NCI-H460 (cell line): ENCODE measurements at places on chromosomes 5 and 9.

DNA sequence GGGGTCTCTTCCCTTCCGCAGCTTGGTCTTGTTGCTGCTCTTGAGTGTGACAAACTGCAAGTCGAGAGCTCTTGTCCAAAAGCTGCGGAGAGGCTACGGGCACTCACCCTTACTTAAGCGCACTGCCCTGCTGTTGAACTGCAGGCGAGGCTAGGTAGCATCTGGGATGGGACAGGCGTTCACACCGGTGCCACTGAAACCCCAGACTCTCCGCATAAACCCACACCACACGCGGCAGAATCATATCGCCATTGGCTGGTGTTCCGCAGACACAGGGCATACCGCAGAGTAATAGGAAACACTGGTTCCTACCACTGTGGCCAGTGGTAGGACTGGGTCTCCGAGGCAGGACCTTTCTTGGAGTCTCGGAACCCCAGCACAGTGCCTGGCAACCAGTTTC, 2.2 kb upstream of the NPR3 start:
- no peak for DNase-seq

DNA sequence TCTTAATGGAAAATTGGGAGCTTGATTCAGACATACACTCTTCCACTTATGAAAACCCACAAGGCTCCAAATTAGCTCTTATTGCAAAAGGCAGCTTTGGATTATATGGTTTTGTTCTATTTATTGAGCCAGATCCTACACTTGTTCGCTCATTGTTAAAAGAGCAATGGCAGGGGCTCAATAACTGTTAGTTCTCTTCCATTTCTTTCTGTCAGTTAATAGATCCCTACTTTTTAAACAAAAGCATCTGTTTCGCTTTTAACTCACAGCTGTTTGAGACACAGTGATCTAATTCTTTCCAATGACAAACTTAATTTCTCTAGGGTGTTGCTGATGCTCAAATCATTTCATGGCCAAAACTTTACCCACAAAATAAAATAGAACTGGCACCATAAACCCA, 11.7 kb downstream of the C5 start:
- DNase-seq = no peak

- no peak for DNase-seq
Observed at GRCh38 chr5:180586870-180587269, 4.4 kb downstream of the SCGB3A1 start.

GRCh38 chr5:38780945-38781344, 64.9 kb upstream of the OSMR start:
- DNase-seq = peak; percentile 46

DNA sequence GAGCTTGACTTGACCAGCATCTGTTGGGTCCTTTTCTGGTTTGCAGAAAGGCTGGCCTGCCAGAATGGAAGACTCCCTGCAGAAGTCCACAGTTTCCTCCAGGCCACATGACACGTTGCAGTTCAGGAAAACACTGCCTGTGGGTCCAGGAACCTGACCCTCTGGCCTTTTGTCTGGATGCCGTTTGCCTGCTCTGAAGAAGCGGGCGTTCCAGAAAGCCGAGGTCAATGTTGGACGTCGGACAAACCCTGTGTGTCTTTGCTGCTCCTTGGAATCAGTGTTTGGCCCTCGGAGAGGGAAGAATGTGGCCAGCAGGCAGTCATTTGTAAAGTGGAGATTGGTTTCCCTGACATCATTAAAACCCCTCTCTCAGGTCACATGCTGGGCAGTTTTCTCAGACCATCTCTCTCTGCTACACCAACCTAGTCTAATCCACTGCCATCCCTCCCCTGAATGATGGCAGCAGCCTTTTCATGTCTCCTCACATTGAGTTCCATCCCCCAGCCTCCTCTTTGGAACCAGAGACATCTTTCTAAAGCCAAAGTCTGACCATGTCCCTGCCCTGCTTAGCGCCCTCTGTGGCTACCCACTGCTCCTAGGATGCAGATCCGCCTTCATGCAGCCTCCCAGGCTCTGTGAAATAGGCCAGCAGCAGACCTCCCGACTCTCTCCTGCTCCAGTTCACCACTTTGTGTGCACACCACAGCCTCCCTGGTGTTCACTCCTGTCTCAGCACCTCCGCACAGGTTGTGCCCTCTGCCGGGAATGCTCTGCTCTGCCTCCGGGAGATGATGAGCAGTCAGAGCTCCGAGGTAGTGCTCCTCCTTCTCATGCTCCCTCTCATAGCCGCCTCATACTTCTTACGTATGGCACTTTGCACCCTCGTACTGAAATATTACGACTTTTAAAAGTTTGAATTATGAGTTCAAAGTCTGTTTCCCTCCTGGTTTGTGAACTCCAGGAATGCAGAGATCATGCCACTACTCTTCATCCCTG, 75.6 kb downstream of the RALGPS1 start:
- DNase-seq = no peak

DNA sequence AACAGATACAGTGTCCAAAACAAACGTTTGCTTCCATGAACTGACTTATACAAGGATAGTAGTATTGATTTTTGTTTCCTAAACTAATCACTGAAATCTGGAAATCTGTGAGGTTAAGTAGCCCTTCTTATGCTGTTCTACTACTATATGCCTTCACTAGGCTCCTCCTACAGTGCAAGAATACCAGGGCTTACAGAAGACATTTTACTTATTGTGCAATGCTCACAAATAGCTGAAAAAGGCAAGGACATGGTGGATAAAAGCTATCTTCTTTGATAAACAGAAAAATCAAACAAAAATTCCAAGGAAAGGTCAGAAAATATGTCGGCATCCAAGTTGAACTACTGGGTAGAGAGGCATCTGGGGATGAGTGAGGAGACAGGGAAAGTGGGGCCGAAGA, 61.9 kb downstream of the OXCT1 start:
- no peak for DNase-seq

- DNase-seq = no peak
Observed at GRCh38 chr9:117718701-117719100, 14.5 kb downstream of the TLR4 start.

GRCh38 chr5:147832541-147832940, 1.1 kb upstream of the SPINK1 start:
- DNase-seq = no peak

DNA sequence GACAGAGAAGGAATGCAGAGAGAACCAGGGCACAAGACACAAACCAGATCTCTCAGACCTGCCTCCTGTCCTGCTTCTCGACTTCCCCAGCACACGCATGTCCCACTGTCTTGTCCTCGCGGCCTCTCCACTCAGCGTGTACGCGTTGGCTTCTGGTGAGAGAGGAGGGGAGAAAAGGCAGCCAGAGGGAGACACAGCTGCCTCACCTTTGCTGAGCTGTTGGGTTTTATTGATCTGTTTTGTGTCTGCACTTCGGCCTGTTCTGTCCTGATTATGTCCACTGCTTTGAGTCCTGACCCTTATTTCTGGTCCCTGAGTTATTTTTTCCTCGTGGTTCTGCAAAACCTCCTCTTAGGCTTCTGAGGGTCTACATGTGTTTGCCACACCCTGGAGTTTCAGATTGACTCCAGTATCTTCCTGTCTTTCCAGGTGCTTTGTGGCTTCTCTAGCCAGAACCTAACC, 87.5 kb upstream of the AGXT2 start:
- no peak for DNase-seq

GRCh38 chr5:87190687-87191086, 77.0 kb upstream of the RASA1 start:
- DNase-seq = no peak

DNA sequence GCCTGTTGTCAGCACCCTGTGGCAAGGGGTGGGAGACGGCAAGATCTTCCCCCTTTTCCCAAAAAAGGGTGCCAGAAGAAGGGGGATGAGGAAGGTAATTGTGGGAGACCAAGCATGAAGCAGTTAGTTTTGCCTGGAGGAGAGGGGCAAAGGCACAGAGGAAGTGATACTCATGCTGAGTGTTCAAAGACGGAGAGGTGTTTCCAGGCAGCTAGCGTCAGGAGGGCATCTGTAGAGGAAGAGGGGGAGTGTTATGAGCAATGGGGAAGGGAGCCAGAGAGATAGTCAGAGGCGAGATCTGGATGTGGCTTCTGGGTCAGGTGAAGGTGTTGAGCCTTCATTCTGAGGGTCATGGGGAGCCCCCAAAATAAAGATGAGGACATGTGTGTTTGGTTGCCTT, 26.9 kb upstream of the ADAM19 start:
- DNase-seq = no peak

DNA sequence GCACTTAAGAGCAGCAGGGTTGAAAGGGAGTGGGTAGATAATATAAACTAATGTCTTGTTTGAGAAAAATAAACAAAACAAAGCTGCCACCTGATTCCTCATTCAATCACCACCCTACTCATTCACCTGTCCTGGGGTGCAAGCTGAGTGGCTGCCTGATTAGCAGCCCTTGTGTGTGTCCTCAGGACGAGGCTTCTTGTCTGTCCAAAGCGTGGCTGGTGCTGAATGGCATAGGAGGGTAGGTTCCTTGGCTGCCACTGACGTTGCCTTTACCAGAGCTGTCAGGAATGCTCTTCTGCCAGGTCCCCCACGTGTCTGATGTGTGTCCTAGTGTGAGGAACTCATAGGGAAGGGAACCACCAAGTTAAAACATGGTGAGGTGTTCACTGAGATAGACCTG, 146.6 kb upstream of the SLC24A2 start:
- DNase-seq = no peak

DNA sequence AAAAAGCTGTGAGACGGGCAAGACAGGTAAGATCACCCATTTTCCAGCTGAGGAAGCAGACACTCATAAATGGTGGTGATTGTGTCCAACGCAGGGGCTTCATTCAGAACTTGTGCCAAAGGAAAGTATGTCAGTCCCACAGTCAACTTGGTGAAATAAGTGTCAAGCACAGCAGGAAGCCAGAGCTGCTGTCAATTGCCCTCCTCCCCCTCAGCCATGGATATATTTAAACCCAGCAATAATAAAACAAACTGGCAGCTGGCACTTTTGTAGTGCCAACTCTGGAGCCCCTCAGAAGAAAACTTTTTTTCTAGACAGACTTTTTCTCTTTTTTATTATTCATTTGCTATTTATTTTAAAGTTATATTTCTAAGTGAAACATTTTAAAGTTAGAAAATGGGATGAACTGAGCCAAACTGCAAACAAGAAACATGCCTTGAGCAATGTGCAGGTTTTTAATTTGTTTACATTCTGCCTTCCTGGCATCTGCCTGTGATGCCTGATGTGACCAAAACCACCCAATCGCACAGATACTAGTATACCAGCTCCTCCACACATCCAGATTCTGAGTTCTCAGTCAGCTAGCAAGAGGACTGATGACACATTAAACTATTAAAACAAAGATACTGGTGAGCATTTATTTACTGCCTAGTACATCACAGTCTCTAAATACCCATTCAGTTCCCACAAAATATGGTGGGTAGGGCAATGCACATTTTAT, 17.0 kb downstream of the DMAC1 start:
- no peak for DNase-seq

GRCh38 chr5:138874771-138875551, at the start of gene LRRTM2:
TSS of gene LRRTM2 (minus strand) at chr5:138875335. CDS start at chr5:138874911, 424 bp downstream.
- no peak for DNase-seq

GRCh38 chr5:93607367-93608258, 24.6 kb downstream of the NR2F1 start:
- DNase-seq = no peak

DNA sequence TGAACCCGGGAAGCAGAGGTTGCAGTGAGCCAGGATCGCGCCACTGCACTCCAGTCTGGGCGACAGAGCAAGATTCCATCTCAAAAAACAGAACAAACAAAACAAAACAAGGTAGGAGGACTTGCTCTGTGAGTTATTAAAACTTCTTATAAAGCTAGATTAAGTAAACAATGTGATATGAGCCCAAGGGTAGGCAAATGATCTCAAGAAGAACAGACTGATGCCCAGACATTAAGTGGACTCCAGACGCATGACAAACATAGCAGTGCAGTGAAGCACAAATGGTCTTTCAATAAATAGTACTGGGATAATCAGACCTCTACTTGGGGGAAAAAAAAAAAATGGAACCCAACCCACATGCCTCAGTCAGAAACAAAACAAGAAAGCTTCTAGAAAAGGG, 45.7 kb downstream of the SETX start:
- no peak for DNase-seq

- no peak for DNase-seq
Observed at GRCh38 chr5:117084067-117084466, 509.4 kb upstream of the SEMA6A start.

DNA sequence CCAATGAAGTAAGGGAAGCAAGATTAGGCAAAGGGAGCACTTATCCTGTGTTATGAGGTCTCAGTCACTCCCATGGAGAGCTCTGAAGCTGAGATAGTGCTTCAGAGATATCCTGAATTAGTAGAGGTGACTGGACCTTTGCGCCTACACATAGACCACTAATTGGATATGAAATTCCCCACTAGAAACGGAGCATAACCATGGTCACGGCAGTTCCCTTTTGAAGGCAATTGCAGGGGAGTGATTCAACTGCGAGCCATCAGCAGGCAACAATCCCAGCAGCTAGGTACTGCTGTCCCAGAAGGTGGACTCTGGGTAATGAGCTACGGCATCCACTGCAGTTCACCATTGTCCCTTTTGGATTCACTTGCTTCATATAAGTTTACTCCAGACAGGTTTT, 267.7 kb upstream of the RASA1 start:
- DNase-seq = no peak

- no peak for DNase-seq
Observed at GRCh38 chr5:83434946-83435345, 36.6 kb upstream of the VCAN start.

- no peak for DNase-seq
Observed at GRCh38 chr5:172595596-172596455, 45.2 kb upstream of the NEURL1B start.

DNA sequence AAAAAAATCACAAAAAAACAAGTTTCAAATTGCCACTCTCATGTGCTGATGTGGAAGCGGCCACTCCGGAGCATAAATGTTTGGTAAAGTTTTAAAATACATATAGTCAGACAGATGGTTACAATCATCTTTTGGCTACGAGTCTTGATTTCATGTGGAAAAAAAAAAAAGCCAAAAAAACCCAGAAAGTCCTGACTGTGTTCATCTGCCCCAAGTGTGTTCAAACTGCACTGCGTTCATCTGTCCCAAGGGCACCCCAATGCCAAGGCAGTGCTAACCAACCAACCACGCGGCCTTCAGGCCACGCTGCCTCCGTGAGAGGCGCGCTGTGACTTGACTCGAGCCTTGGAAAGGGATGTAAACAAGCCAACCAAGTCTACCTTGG, 127.1 kb downstream of the MYO10 start:
- no peak for DNase-seq

DNA sequence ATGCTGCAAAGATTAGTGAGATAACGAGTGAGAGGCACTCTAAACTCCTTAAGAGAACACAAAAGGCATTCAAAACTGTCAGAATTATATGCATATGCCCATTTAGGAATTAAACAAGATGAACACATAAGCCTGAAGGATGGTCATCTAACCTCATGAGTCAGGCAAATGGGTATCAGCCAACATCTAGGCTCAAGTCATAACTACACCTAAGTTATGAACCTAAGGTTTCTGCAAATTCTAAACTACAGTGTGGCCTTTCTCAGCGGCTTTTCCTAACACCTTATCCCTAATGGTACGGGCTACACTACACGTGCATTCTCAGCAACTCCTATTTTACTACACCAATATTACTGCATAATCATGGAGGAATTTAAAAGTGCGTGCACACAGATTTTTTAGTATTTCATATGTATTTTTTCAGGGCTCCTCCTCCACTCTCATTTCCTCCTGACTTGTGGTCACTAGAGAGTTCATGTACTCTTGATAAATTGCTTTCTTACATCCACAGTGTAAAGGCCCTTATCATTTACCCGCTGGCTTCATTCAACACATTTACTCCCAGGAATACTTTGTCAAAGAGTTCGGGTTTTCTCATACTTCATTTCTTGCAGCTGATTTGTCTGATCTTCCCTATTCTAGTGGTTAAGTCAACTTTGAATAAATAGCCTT, 316.5 kb downstream of the BNC2 start:
- DNase-seq = no peak
